ENCODE measurements at places on chromosomes 11 and 22.

DNA sequence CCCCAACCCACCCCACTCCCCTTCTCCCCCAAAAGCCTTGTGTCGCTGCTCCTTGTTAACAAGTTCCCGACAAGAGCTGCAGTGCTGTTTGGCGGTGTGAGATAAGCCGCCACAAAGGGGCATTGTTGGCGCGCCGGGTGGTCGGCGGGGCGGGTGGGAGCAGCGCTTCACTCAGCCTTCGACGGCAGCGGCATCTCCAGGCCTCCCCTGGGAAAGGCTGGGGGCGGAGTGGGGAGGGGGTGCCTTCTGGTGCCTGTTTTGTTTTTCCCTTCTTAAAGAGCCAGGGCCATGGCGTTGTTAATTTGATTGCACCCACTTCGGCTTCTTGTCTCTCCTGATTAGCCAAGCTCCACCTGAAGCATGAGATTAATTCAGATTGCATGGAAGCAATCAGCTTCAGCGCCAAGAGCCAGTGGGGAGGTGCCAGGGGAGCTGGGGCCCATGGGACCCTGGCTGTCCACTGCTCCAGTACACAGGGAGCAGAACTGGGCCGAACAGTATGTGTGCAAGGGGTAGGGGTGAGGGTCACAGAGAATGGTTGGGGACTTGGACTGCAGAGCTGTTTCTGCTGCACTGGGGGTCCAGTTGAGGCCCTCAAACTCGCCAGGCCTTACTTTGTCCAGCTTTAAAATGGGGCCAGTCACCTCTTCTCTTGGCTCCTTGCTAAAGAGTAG, 165.1 kb downstream of the CEP164 start:
- DNase-seq: no peak

DNA sequence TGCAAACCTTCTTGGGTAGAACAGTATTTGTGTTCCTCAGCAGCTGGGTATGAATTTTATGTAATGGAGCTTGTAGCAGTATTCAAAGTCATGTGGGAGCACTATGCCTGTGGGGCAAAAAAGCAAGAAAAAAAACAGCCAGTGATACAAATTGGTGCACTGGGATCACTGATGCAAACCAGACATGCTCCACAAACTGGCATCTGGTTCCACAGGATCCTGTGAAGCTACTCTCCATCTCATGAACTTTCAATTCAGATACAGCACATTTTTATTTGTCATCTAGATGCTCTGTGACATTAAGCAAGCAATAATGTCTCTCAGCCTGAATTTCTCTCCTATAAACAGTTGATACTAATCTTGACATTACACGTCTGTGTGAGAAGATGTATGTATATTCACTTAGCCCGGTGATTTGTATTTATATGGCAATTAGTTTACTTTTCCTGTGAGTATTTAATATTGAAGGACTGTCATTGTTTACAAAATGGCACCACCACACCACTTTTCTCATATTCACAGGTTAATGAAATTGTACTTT, 208.5 kb upstream of the GRIA4 start:
- DNase-seq: no peak

GRCh38 chr11:106329273-106330018, 252.0 kb downstream of the AASDHPPT start:
- DNase-seq: no peak

- DNase-seq: no peak
Measured at GRCh38 chr11:58965246-58965985, 26.1 kb downstream of the GLYATL1 start.

DNA sequence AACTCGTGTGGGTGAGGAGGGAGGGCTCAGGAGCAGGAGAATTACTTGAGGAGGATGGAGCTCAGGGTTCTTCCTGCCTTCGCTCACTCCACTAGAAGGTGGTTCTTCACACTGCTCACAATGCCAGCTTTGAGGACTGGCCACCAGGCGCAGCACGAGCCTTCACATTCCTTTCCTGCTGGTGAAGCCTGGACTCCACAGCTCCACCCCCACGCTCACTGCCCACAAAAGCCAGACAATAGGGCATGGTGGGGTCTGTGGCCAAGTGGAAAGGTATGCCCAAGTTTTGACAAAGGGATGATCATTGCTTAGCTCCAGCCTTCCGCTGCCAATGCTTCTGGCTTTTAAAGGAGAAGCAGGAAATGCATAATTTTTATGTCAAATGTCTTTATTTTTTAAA, 58.0 kb upstream of the FADD start:
- no peak for DNase-seq

DNA sequence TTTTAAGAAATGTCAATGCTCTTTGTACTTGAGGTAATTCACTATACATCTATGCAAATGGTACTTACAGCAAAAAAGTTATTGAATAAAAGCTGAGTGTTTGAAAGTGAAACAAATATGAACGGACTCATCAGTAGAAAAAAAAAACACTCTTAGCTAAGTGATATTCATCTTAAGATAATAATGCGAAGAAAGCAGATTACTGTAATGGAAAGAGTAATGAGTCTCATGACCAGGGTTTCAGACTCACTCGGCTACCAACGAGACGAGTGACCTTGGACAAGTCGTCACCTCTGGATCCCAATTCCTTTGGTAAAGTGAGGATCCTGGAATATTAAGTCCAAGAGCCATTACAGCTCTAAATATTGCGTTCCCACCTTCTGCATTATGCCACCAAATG, 57.0 kb downstream of the PACSIN2 start:
- DNase-seq: no peak

GRCh38 chr11:61062181-61062930, 39.9 kb upstream of the CD5 start:
- peak; percentile 7 for DNase-seq

DNA sequence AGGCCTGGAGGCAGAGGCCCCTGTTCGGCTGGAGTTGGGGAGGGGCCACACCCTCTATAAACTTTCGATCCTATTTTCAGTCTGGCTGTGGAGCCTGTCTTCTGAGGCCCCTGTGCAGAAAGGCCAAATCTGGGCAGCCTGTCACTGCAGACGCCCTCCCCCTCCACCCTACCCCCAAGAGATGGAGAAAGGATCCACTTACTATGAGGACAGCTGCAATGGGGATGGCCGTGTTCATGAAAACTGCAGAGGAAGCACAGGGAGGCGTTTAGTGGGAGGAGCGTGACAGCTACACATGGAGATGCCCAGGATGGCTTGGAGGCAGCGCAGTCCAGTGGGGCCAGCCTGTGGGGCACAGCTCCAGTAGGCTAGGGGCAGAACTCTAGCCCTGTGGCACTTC, 43.5 kb upstream of the KCNJ11 start:
- no peak for DNase-seq

GRCh38 chr11:1323774-1324173, 14.3 kb upstream of the TOLLIP start:
- peak; percentile 5 for DNase-seq

GRCh38 chr11:130213143-130213978, 53.8 kb downstream of the ST14 start:
- peak; percentile 83 for DNase-seq

DNA sequence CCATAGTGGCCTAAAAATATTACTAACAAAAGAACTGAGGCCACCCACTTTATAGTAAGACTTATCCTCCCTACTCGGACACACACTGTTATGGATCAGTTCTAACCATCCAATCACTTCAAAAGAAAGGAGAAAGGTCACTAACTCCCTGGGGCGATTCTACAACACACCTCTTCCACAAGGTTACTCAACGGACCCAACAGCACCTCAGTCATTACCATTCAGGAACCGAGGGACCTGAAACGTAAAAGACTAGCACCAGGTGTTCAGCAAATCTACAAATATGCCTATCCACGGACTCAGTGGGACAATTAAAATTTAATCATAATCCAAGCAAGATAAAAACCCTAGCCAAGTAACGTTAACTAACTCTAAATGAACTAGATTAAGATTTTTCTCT, 1.6 kb downstream of the HNRNPUL2 start:
- no peak for DNase-seq

DNA sequence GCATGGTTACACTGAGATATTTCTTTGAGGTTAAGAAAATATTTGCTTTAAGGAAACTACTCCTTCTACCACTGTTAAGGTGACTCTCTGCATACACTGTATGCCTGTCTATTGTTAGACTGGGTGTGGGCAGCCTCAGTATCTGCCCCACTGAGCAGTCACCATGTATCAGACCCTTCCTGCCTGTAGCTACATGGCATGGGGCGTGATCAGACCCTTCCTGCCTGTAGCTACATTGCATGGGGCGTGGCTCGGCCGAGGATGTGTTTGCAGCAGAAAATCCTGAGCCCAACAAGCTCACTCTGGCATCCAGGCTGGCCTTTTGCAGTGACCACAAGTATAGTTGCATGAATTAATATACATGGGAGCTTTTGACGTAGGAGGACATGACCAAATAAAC, 669.4 kb downstream of the OPCML start:
- no peak for DNase-seq

DNA sequence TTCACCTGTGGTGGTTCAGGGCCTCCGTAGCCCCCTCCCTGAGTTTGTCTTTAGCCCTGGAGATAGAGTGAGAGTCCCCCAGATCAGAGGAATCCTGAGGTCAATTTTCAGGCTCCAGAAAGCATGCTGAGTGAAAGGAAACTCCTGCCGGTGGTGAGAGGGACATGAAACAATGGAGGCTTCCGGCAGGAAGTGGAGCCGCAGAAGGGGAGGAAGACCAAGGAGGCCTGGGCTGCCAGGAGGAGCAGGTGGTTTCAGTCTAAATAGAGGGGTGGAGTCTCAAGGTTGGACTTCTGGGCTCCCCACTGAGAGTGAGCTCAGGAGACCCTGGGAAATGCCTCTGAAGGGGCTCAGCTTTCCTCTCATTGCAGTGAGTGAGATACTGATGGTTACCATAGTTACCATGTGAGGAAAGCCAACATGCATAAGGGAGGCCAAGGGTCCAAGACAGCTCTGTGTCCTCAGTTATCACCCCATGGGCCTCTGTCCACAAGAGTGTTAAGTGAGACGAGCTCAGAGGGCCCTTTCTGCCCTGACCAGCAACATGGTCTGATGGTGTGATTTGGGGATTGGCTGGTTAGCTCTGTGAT, 10.7 kb downstream of the SLCO2B1 start:
- DNase-seq: no peak

GRCh38 chr11:66139817-66140404, 69.8 kb downstream of the PACS1 start:
- no peak for DNase-seq

GRCh38 chr11:126542334-126543015, 187.0 kb downstream of the ST3GAL4 start:
- DNase-seq: no peak

DNA sequence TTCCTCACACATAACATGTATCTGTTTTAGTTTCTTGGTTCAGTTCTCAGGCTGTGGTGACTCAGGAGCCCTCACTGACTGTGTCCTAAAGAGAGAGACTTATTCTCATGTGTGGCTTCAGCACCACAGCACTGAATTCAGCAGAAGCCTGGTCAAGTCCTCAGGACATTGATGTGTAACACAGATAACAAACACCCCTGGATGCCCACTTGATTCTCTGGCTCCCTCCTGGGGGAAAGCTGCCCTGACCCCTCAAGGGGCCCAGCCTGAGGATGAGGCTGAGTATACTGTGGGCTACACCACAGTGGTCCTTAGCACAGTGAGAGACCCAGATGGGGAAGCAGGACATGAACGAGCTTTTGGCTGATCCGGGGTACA, 87.2 kb upstream of the VPREB1 start:
- DNase-seq: no peak

- DNase-seq: no peak
Measured at GRCh38 chr11:87296627-87297026, 258.9 kb downstream of the TMEM135 start.

GRCh38 chr22:47174096-47174495, 411.6 kb downstream of the TBC1D22A start:
- peak; percentile 45 for DNase-seq

DNA sequence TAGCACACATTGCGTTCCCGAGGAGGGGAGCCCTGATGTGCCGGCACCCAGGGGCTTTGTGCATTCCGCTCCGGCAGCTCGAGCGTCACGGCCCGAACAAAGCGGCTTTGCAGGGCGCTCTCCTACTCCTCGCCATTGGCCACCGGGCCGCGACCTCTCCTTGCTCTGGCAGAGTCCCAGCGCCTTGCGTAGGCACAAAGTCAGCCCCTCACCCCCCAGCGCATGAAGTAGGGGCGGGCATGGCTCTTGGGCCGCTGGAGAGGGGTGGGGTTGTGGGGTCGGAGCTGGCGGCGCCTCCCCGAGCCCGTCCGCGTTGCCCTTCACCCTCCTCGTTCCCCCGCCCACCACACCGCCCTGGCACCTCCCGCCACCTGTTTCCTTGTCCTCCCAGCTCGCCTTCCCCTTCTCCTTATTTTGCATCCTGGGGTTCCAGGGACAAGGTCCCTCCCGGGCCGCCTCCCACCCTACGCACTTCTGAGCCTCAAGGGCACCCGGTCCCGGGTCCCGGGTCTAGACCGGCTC, 753 bp upstream of the PPARA start:
- peak; percentile 87 for DNase-seq

DNA sequence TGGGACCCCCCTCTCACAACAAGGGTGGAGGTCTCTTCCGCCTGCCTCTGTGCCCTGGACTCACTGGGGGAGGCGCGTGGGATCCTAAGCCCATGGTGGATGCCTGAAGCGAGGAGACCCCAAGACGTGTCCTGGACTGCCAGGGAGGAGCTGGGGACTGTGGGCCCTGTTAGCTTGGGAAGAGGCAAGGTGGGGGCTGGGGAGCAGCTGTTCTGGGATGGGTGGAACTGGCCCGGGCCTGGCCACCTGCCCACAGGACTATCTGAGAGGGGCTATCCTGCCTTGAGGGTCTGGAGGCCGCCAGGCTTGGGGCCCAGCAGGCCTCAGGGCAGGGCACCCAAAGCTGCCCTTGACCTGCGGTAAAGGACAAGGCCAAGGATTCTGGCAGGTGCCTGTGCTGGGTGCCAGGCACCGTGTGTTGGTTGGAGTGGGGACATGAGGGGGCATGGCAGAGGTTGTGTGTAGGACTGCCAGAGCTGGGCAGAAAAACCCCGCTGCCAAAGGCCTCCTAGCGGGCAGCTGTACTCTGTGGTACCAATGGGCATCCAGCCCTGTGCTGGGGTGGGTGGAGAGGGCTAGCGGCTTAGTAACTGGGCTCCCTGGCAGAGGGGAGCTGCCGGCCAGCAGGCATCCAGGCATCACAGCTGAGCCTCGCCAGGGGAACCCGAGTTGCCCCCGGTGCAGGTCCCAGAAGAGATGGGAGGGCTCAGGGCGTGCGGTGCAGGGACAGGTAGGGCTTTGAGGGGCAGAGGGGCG, 670 bp downstream of the LSP1 start:
- no peak for DNase-seq

GRCh38 chr11:105720096-105720495, 110.2 kb downstream of the GRIA4 start:
- DNase-seq: no peak

- DNase-seq: no peak
Measured at GRCh38 chr22:43438666-43439347, 27.0 kb downstream of the MPPED1 start.

GRCh38 chr11:118908901-118909618, 16.7 kb downstream of the BCL9L start:
- peak; percentile 90 for DNase-seq

DNA sequence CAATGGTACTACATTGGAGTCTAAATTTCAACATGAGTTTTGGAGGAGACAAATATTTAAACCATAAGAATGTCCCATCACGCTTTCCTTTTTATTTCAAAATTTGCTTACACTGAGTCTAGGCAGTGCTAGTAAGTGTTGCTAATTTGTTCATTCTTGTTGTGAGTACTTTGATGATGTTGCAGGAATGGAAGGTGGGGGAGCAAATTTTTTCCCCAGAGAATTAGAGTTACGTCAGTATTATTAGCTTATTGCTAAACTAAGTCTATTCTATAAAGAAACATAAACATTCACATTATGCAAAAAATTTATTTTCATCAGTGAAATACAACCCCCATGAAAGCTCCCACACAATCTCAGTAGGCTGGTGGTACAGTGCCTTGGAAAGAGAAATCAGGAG, 88.0 kb downstream of the BLID start:
- DNase-seq: no peak

GRCh38 chr22:39301926-39302325, 17.5 kb downstream of the RPL3 start:
- no peak for DNase-seq
